ENCODE measurements at places on chromosomes 1 and 21.

GRCh38 chr1:109434484-109434883 lies 8.2 kb upstream of the PSMA5 start:
- no peak for DNase-seq

DNA sequence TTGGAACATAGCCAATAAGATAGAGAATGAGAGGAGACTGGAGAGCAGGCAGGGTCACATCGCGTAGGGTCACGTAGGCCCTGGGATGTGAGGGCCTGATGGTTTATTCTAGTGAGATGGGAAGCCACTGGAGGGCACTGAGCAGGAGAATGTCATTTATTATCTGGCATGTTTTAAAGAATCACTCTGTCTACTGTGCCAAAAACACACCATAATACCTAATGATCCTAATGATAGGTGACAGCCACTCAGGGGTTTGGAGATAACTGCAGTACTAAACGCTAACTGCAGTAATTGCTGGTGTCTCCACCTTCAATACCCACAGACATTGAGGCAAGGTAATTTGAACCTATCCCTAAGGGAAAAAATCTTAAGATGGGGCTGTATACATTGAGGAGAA lies 185.4 kb downstream of the TTLL7 start:
- no peak for DNase-seq

DNA sequence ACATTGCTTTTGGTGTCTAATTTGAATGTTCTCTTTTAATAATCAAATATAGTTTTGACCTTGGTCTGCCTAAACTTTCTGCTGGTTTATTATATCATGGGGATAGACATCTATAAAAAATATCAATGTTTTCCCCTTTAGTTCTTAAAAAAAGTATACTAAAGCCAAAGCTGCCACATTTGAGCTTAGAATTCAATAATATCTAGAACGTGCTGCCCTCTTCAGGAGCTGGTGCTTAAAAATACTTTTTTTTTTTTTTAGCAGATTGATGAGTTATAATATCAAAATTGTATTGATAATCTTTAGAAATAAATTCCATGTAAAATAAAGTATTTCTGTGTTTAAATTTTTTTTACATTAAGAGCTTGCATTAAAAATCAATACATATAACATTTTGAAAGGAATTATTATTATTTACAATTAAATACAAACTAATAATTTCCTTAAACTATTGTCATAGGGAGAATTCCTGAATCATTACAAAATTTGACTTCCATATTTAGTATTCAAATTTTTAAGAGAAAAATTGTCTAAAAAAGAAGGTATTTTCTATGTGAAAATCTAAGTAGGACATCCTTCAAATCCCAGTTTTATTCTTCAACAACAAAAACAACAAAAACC lies 40.1 kb upstream of the ADGRL2 start:
- no peak for DNase-seq

GRCh38 chr1:62725255-62725654 lies 37.1 kb upstream of the DOCK7 start:
- no peak for DNase-seq

DNA sequence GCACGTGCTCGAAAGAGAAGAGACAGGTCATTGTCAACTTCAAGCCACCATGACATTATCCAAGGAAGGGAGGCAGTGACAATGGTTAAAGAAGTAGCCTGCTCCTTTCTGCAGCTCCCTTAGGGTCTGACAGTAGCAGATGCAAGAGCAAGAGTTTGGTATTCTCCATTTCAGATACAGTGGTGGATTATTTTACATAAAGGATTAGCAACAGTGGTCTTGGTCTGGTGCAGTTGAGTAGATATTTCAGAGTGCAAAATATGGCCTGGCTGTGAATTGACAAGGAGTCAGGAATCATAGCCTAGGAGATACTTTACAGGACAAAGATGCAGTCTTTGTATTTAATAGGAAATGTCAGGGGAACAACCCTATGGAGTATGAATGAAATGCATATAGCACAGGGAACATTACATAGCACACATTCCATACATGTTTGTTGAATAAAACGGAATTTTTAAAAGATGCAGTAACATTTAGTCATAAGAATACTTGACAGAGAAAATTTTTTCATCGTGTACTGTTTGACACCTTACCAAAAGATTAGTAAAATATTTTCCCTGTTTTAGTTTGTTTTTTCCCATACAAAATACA lies 41.8 kb downstream of the CHRM3 start:
- DNase-seq: no peak

- DNase-seq: no peak
Measured at GRCh38 chr1:18128298-18128697, 20.7 kb downstream of the IGSF21 start.

DNA sequence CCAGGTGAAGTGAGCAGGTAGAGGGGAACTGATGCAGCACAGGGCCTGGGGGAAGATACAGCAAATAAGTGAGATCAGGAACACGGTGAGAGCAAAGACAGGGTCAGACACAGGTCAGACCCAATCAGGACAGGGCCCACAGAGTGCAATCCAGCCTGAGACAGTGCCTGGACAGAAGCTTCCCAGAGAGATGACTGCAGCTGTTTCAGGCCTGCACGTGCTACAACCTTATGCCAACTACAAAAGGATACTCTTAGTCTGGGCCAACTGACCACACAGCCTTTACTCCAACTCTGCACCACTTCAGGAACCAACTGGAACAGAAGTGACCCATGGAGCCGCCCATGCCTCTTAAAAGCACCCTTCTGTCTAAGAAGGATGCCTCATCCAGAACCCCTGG lies 228.0 kb downstream of the TOMM20 start:
- DNase-seq: no peak

GRCh38 chr1:54885807-54886723 lies 930 bp downstream of the DHCR24 start:
- peak; percentile 71 for DNase-seq

DNA sequence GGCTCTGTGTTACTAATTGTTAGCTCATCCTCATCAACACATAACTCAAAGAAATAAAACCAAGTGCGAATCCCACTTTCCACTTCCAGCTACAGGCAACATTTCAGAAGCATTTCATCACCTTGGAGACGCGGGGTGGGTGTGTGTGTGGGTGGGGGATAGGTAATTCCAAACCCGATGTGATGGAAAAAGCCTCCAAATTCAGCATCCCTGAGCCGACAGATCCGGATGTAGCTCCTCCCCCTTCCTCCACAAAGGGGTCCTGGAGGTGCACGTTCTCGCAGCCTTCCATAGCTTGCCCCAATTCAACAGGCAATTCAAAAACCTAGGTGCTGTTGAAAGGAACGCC lies 486 bp downstream of the HSPA13 start:
- DNase-seq: no peak

GRCh38 chr1:48249868-48250267 lies 27.4 kb downstream of the SLC5A9 start:
- DNase-seq: peak; percentile 58

DNA sequence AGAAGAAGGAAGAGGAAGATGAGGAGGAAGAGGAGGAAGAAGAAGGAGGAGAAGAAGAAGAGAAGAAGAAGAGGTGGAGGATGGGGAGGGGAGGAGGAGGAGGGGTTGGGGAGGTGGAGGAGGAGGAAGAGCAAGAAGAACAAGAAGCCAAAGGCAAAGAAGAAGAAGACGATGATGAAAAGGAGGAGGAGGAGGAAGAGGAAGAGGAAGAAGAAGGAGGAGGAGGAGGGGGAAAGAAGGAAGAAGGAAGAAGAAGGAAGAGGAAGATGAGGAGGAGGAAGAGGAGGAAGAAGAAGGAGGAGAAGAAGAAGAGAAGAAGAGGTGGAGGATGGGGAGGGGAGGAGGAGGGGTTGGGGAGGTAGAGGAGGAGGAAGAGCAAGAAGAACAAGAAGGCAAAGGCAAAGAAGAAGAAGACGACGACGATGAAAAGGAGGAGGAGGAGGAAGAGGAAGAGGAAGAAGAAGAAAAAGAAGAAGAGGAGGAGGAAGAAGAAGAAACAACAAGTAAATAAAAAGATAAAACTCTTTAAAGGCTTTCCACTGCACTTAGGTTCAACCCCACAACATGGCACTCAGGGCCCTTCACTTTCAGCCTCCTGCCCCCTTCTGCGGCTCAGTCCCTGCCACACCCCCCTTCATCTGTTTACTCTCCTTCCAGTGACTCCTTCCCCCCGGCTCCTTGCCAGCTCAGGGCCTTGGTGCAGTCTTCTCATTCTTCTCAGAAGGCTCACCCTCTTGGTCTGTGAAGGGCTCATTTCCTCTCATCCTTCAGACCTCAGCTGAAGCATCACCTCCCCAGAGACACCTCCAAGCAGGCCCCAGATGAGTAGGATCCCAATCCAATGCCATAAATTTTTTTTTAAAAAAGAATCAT lies 114.0 kb downstream of the KCNN3 start:
- DNase-seq: no peak

DNA sequence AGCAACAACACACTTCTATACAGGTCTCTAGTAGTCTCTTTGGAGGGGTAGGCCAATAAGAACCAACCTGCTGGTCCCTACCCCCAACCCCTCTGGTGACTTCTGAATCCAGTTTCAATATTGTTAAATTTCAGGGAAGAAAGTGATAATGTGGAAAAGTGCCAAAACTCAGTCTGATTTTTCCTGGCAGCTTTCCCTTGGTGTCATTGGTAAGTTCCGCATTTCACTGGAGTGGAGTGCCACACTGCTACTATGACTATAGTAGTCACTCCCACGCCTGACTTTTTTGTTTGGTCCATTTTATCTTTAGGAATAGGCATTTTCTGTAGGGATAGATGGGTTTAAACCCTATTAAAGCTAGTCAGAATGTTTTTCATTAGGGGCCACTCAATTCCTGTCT lies 5.7 kb upstream of the ARID1A start:
- DNase-seq: no peak

GRCh38 chr1:20793236-20793635 lies 6.1 kb upstream of the HP1BP3 start:
- DNase-seq: no peak

GRCh38 chr1:96259399-96259798 lies 462.2 kb upstream of the PTBP2 start:
- DNase-seq: no peak

- no peak for DNase-seq
Measured at GRCh38 chr1:208108213-208108608, 136.0 kb downstream of the PLXNA2 start.

DNA sequence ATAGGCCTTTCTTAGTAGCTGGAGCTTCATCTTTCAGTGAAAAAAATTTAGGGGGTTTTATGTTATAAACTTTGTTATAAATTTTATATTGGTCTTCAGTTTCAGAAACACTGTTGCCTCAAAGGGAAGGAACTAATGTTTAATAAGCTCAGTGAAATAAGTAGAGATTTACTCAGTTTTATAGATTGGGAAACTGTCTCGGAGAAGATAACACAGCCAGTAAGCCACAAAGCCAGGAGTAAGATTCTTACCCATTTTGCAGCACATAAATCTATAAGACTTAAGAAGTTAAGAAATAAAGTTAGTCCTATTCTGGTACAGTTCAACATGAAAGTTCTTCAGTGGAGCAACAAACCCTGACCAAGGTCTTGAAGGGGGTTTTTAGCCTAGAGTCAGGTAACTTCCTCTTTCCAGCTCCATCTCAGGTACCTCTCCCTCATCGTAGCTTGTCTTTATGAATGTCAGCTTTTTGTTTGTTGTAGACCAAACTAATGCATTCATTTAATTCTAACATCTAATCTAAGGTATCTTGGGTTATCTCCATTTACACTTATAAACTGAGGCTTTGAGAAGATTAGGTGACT lies 3.3 kb downstream of the KPNA6 start:
- no peak for DNase-seq

DNA sequence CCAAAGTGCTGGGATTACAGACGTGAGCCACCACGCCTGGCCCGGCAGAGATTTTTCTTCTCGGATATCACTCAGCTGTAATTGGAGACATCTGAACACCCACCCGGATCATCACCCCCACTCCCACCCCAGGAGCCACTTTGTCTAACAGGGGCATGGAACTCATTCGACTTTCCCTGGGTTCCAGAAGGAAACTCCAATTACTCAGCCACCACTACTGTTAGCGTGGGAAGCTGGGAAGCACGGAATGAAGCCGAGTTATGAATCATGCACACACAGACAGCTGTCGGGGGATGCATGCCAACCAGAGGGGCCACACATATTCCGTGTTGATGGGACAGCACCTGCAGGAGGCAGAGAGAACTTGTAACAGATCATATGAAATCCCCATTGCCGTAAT lies 85.2 kb downstream of the HLCS start:
- DNase-seq: no peak

- no peak for DNase-seq
Measured at GRCh38 chr1:73033640-73034039, 751.3 kb upstream of the NEGR1 start.
